ENCODE measurements at places on chromosomes 3 and 15.
A peak's percentile ranks its signal among the peaks of the same experiment; 100 is the strongest.

DNA sequence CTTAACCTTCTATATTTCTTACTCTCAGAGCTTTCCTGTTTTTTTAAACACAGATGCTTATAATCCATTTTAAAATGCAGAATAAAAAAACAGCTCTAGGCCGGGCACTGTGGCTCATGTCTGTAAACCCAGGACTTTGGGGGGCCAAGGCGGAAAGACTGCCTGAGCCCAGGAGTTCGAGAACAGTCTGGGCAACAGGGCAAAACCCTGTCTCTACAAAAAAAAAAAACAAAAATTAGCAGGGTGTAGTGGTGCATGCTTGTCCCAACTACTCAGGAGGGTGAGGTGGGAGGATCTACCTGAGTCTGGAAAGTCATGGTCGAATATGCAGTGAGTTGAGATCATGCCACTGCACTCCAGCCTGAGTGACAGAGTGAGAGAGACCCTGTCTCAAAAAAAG, 15.5 kb downstream of the SMARCC1 start:
- no peak for DNase-seq

DNA sequence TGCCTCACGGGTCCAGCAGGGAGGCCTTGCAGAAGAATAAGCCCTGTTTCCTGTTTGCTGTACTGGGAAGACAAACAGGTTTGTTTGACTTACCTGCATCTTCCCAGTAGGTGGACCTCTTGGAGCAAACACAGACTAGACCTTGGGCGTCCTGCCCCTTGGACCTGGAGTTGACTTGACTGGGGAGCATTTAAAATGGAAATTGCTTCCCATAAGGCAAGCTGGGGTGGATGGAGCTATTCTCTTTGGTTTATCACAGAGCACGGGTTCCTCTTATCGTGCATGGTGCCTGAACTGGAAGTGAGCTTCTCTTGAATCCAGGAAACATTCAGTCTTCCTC, 151.4 kb downstream of the RPLP1 start:
- no peak for DNase-seq

DNA sequence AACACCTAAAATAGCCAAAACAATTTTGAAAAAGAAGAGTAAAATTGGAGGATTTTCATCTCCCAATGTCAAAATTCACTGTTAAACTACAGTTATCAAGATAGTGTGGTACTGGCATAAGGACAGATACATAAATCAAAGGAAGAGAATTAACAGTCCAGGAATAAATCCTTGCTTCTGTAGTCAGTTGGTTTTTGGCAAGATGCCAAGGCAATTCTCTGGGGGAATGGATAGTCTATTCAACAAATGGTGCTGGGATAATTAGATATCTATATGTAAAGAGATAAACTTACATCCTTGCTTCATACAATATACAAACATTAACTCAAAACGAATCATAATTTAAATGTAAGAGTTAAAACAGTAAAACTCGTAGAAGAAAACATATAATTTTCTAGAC, 57.9 kb upstream of the SELENOK start:
- DNase-seq, result no peak

DNA sequence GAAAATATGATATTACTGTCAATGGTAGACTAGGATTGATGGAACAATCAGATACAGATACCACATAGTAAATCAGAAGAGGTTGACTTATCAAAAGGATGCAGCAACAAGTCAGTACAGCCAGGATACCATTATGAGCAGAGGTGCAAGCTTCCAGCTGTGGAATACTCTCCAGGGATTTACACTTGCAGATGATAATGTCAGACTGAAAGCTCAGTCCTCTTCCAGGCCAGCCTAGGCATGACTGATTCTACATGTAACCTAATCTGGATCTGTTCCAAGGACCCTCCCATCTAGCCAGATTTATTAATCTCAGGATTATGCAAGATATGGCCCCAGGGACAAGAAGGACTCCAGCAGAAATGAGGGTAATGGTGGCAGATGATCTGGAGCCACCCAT, 8.2 kb downstream of the FILIP1L start:
- no peak for DNase-seq

GRCh38 chr3:156388497-156389448, 166.1 kb downstream of the SSR3 start:
- DNase-seq, result no peak

- DNase-seq, result no peak
Measured at GRCh38 chr3:171636666-171637065, 173.6 kb downstream of the PLD1 start.

GRCh38 chr3:12149029-12149428, 9.7 kb downstream of the TIMP4 start:
- no peak for DNase-seq

- DNase-seq, result no peak
Measured at GRCh38 chr3:180335050-180335449, 266.9 kb upstream of the TTC14 start.

GRCh38 chr3:114144909-114145688, 33.8 kb downstream of the DRD3 start:
- DNase-seq, result no peak

- DNase-seq, result no peak
Measured at GRCh38 chr3:106797461-106797860, 579.8 kb upstream of the CCDC54 start.

GRCh38 chr3:105145511-105145910, 221.2 kb upstream of the ALCAM start:
- DNase-seq, result no peak

DNA sequence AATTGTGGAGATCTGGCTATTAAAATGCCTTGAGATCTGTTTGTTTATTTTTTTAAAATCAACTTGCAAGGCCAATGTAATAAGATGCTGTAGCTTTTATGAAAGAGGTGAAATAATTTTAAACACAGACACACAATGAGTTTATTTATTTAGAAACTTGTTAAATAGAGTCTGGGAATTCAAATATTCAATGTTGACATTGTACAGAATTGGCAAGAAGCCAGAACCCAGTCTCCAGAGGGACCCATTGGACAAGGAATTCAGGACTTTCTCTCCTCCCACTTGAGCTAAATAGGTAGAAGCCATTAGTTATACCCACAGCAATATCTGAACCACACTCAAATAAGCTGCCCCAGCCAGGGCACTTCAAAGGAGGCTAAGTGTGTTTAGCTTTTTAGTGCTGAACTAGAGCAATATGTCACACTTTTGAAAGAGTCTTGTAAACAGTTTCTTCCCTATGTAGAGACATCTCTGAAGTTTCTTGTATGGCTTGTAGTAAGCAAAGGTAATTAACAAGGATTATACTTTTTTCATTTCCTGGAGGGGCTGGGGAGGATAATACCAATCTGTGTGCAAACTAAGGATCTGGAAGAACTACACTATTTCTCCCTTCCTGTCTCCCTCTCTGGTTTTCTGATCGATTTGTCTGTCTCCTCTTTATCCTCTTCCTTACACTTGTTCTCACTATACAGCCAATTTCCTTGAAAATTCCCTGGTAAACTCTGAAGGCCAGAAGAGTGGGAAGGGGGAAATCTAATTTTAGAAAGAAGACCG, 6.0 kb downstream of the MECOM start:
- no peak for DNase-seq

DNA sequence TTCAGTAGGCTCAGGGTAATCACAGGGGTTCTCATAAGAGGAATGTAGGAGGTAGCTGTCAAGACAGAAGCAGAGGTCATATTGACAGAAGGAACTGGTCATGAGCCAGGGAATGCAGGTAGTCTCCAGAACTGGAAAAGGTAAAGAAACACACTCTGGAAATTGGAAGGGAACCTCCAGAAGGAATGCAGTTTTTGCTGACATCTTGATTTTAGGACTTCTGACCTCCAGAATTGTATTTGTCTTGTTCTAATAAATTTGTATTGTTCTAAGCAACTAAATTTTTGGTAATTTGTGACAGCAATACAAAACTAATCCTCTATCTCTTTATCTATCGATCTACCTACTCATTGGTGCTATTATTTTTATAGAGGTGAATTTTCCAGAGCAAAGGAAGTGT, 49.2 kb downstream of the OTOL1 start:
- DNase-seq, result no peak

DNA sequence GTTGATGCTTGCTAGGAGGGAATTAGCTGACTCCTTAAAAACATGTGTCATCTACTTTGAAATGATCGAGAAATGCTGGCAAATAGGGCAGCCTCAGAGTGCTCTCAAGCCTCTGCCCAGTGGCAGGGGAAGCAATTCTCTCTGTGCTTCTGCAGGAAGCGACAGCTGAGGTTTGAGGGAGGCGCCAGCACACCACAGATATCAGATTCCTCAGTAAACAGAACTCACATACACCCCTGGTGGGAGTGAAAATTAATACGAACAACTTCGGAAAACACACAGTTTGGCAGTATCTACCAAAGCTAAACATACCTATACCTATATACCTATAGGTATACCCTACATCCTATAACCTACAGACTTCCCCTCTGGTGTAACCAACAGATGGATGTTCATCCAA, 61.3 kb downstream of the NSMCE3 start:
- no peak for DNase-seq

DNA sequence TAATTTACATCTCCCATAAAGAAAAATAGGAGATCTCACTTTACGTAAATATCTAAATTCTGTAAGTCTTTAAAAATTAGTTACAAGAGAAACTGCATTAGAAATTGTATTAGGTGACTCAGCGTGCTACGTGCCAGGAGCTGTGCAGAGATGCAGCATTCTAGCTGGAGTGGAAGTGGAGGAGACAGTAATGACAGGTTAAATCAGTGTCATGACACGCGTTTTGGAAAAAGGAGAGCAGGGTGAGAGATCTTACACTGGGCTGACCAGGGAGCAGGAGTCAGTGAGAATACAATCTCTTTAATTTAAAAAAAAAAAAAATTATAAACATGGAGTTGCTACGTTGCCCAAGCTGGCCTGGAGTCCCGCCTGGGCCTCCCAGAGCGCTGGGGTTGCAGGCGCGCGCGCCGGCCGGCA, 635 bp downstream of the TUBGCP5 start:
- DNase-seq, result no peak

DNA sequence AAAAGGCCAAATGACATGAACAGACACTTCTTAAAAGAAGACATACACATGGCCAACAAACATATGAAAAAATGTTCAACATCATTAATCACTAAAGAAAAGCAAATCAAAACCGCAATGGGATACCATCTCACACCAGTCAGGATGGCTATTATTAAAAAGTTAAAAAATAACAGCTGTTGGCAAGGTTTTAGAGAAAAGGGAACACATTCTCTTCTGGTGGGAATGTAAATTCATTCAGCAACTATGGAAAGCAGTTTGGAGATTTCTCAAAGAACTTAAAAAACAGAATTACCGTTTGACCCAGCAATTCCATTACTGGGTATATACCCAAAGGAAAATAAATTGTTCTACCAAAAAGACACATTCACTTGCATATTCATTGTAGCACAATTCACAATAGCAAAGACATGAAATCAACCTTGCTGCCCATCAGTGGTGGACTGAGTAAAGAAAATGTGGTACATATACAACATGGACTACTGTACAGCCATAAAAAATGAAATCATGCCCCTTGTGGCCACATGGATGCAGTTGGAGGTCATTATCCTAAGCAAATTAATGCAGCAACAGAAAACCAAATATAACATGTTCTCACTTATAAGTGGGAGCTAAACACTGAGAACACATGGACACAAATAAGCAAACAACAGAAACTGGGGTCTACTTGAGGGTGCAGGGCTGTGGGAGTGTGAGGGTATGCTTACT, 190.7 kb upstream of the MCTP2 start:
- no peak for DNase-seq

GRCh38 chr3:152193673-152194267, 75.0 kb upstream of the MBNL1 start:
- no peak for DNase-seq

GRCh38 chr15:90496791-90497190, 32.9 kb upstream of the CRTC3 start:
- DNase-seq, result no peak

- DNase-seq, result no peak
Measured at GRCh38 chr15:73244333-73244732, 124.4 kb downstream of the HCN4 start.

DNA sequence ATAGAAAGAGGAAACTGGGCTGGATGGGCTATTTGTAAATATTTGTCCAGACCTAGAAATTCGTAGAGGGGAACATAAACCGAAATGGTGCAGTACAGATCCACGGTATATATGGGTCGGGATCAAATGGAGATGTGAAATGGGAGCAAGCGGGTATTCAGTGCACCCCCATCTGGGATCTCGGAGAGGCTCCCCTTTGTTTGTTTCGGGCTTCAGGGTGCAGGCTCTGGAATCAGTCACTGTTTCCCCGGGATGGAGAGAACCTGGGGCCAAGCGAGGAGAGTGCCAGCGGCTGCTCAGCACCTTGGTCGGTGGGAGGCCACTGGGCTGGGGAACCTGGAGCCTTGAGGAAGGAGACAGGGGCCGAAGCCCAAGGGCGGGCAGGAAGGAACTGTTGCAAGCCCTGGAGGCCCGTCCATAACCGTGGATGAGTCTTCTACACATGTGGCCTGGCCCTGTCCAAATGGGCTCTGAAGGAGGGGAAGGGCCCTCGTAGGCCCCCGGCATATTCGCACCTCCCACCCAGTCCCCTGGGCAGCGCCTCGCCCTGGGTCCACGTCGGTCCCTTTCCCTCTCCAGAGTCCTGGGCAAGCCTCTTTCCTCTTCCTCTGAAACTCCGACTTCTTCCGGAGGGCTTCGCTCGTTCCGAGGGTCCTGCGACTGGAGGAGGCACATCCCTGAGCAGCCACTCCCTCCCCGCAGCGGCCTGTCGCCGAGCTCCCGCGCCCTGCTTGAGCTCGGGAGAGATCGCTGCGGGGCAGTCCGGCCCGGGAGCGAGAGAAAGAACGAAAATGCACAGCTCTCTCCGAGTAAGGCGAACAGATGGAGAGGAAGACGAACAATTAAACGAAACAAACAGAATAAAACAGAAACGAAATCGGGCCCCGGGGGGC, 3.0 kb downstream of the ISL2 start:
- peak; percentile 49 for DNase-seq

- DNase-seq, result no peak
Measured at GRCh38 chr15:101481917-101482525, 7.5 kb downstream of the PCSK6 start.

DNA sequence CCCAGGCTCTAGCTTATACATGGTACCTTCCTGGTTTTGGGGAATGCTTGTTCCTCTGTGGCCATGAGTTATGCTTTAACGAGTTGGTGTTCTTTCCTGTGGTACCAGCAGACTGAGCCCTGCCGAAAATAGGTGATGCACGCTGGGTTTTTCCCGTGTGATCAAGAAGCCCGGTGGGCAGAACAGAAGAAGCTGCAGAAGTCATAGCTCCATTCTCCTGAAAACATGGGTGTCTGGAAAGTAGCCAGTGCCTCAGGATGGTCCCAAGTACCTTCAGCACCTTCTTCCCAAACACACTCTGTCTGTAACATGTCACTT, 25.2 kb downstream of the MAPKBP1 start:
- no peak for DNase-seq

DNA sequence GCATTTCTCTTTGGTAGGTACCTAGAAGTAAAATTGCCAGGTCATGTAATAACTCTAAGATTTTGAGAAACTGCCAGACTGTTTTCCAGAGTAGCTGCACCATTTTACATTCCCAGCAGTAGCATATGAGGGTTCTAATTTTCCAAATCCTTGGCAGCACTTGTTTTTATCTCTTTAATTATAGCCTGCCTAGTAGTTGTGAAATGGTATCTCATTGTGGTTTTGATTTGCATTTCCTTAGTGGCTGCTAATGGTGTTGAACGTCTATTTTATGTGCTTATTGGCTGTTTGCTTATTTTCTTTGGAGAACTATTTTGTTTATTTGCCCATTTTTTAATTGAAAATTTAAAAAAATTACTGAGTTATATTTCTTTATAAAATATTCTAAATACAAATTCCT, 117.9 kb downstream of the TCF12 start:
- DNase-seq, result no peak
